ENCODE measurements at places on chromosomes 7 and 10.

DNA sequence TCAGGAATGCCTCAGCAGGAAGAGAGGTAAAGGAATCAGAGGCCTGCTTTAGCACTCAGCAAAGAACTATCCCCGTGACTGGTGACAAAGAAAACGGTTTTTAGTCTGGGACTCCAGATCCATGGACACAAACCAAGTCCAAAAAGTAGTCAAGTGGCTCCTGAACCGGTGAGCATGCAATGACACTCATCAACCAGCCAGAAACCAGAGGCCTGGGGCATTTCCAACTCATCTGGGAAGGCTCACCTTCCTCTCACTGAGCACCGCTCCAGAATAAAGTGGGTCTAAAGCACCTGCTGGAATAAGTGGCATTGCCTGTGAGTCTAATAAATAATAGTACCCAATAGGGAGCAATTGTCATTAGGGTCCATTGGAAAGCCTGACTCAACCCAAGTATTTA lies 17.9 kb upstream of the UCN3 start:
- no peak for DNase-seq

GRCh38 chr10:103643381-103643780 lies 149.9 kb downstream of the NEURL1 start:
- DNase-seq: no peak

GRCh38 chr7:121510858-121511482 lies 114.9 kb upstream of the FAM3C start:
- DNase-seq: no peak

- no peak for DNase-seq
Observed at GRCh38 chr10:117175215-117175900, 21.9 kb upstream of the KCNK18 start.

- DNase-seq: no peak
Observed at GRCh38 chr7:109745677-109746410, 1176.2 kb downstream of the DNAJB9 start.

- peak; percentile 37 for DNase-seq
Observed at GRCh38 chr7:77537136-77537777, at the start of gene PTPN12. Gene PTPN12 (plus strand): TSS chr7:77537295. CDS start chr7:77537547, 252 bp downstream.

GRCh38 chr10:9951481-9952257 lies 1066.0 kb upstream of the CELF2 start:
- no peak for DNase-seq

- DNase-seq: no peak
Observed at GRCh38 chr10:131433568-131433967, 122.0 kb upstream of the TCERG1L start.

GRCh38 chr10:27192284-27192683 lies 37.1 kb downstream of the MASTL start:
- no peak for DNase-seq
